Activated CD8-positive, alpha-beta memory T cell treated with anti-CD3 and anti-CD28 coated beads for 4 hours (primary cell): ENCODE measurements at places on chromosomes 3 and 15.

DNA sequence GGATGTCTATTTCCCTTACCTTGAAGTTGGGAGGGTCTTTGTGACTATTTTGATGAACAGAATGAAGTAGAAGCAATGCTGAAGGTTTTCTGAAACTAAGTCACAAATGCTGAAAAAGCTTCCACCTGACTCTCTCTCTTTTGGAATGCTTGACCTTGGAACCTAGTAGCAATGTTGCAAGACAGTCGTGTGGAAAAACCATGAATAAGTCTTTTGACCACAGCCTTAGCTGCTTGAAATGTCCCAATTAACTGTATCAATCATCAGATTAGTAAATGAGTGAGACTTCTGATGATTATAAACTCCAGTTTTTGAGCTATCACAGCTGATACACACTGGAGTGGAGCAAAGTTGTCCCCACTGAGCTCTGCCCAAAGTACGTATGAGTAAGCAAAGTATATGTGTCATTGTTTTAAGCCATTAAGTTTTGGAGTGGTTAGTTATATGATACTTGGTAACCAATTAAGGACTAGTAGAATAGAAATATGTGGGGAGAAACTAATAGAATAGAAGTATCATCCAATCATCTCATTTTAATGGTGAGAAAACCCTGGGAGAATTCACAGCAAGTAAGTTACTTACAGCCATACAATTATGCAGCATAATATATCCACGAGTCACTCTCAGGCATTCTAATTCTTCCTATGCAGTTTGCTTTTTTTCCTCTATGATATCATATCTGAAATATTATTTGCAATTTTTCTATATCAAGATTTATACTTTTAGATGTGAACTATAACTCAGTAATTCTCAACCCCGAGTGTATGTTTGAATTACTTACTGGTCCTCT is 1010.6 kb downstream of the ROBO2 start:
- no peak for DNase-seq

GRCh38 chr3:172249039-172249438 is 199.2 kb downstream of the GHSR start:
- no peak for DNase-seq

DNA sequence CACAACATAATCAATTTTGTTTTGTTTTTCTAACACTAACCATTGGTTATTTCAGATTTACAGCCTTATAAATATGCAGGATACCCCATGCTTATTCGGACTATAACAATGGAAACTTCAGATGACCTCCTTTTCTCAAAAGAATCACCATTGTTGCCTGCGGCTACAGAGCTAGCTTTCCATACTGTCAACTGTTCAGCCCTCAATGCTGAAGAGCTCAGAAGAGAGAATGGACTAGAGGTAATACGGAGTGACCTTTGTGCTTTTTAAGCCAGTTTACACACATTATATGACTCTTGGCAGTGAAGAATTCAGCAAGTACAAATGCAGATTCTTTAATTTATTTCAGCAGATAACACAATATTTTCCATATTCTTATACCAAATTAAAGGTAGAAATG is 81.8 kb downstream of the DNAJC13 start:
- DNase-seq = no peak

DNA sequence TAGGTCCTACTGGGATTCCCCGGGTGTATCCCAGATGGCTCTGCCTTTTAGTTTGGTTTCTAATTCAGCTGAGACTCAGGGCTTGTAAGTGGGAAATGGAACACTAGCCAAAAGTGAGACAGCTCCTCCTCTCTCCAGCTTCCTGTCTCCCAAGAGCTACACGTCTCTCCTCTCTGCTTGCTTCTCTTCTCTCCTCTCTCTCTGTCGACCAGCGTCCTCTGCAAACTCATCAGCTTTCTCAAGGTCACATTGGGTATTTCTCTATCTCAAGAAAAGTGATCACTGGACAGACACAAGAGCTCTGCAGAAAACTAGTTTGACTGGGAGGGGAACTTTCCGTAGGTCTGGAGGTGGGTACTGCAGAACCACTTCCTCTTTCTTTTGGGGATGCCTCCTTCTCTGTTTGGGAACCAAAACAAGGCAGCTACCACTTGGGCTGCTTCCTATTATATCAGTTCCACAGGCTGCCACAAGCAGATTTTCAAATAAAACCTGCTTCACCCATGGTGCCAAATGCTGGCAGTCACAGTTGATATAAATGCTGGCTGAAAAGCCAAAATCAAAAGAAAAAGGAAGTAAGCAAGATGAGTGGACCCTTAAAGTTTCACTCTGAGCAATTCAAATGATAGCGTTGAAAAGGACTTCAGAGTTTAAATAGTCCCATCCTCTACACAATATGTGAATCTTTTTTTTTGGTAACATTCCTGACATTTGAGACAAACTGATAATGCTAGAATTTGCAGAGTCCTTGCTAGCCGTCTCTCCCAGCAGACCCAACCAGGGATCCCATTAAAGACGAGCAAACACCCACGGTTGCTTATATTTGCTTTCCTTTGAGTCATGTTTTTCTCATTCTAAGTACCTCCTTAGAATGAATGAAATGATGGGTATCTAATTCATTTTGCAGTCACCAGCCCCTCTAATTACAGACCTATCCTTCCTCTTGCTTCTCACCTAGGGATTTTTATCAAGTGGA is 7.2 kb upstream of the DYNC1LI1 start:
- no peak for DNase-seq

- no peak for DNase-seq
These were observed 148.4 kb upstream of the GBE1 start for GRCh38 chr3:81909796-81910195.

- no peak for DNase-seq
These were observed 659.3 kb upstream of the ARRDC4 start for GRCh38 chr15:97301166-97301565.

- no peak for DNase-seq
These were observed 156.4 kb upstream of the FRMD4B start for GRCh38 chr3:69542089-69542804.

- no peak for DNase-seq
These were observed 906.0 kb upstream of the ALCAM start for GRCh38 chr3:104460477-104461406.

- DNase-seq = no peak
These were observed 363.2 kb downstream of the NAALADL2 start for GRCh38 chr3:175222356-175222755.

GRCh38 chr3:72176537-72177041 is 391.6 kb upstream of the PROK2 start:
- no peak for DNase-seq

- no peak for DNase-seq
These were observed 56.2 kb downstream of the QTRT2 start for GRCh38 chr3:114112696-114113095.
